Mucosa of gallbladder (tissue), 1 donor: ENCODE measurements at places on chromosomes 4 and X. TPM values are rescaled to one million over a fixed set of nuclear protein-coding genes. Genes with fewer than 3 reads are reported as not detected.

DNA sequence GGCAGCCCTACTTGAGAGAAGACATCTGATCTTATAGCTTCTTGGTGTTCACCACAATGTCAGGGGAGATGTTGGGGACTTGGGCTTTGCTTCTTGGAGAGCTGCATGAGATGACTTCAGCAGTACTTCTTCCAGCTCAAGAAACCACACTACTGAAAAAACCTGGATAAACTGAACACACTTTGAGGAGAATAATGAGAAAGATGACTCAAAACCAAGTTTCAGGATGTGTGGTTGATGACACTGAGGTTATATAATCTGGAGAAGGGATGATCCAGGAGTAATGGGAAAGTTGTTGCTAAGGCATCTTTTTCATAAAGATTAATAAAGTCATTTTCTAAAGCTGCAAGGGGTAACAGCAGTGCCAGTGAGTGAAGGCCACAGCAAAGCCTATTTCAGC, 58.4 kb upstream of the PNPLA4 start:
- no peak for DNase-seq

GRCh38 chrX:49761481-49761880, 65.7 kb upstream of the PAGE1 start:
- DNase-seq, result no peak

The CXXC4 gene
- 0.83 TPM for total RNA-seq

The TLR3 gene
- total RNA-seq, result 30.2 TPM

The GC gene
- 2,230 TPM for total RNA-seq
